EH (cell line): ENCODE measurements at places on chromosomes 16 and 17.

DNA sequence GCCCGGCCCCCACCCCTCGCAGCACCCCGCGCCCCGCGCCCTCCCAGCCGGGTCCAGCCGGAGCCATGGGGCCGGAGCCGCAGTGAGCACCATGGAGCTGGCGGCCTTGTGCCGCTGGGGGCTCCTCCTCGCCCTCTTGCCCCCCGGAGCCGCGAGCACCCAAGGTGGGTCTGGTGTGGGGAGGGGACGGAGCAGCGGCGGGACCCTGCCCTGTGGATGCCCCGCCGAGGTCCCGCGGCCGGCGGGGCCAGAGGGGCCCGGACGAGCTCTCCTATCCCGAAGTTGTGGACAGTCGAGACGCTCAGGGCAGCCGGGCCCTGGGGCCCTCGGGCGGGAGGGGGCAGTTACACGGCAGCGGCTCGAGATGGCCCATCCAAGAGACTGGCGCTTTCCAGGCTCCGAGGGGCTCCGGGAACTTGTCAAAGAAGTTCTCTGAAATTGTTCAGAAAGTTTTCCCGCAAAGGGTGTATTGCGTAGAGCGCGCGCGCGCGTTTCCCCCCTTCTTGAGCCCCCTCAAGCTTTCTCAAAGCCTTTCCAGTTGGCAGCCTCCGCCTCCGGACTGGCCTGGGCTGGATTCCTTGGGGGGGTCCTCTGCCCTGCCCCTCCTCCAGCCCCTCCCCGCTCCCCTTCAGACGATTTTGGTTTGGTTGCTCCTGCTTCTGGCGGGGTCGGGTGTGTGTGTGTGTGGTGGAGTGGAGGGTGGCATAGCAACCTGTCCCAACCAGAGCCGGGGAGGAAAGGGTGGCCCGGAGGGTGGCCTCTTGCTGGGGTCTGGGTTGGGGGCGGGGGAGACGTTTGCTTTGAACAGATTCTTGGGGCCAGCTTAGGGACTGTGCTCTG is 504 bp downstream of the ERBB2 start:
- DNase-seq: peak; percentile 32

DNA sequence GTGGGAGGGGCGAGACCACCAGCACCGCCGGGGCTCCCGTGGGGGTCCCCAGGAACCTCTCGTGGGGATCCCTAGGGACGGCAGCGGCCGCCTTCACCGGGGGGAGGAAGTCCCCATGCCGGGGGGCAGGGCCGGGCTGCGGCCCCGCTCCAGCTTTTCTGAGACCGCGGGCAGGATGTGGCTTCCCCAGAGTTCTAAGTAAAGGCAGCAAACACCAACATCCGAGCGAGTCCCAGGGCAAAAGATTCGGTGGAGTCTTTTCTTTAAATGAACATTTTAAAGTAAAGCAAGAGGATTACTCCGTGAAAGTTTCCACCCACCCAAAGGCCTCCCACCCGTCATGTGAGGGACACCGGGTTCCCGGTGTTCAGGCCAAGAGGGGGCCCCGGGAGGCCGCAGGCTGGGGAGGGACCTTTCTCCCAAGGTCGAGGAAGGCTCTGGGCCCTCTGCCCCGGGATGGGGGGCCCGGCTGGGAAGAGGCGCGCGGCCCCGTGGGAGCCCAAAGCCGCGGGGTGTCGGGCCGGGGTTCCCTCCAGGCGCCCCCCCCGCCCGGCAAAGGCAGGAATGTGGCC is 137.2 kb upstream of the RPH3AL start:
- peak; percentile 73 for DNase-seq

GRCh38 chr17:79646721-79647455 is 36.0 kb upstream of the RBFOX3 start:
- no peak for DNase-seq

- DNase-seq: no peak
These were observed 7.9 kb downstream of the TAF15 start for GRCh38 chr17:35817196-35817595.

DNA sequence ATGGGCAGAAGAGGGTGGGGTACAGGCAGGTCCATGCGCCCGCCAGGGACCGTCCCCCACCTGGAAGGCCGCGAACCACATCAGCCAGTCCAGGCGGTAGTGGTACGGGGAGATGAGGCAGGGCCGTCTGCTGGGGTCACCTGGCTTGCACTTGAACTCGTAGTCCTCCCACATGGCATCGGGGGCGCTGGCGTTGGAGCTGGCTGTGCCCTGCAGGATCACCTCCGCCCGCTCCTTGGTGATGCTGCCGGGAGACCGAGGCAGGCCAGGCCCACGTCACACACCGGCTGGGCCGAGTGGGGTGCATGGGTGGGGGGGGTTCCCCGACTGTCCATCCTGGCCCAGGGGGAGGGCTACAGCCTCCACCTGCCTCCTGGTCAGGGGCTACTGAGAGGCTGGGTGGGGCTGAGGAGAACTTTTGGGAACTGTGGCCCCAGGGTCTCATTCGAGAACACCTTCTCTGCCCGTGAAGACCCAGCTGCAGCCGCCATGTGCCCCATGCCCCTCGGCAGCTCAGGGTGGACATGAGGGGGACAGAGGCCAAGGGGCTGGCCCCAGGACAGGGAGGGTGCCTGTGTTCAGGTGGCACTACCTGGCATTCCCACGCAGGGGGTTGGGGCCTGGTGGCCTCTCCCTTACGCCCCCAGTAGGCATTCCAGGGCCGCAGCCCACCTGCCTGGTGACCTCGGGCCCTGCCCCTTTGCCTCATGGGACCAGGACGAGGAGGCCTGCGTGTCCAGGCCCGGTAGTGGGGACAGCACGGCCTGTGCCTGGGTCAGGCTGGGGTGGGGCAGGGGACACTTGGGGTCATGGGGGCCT is 69.5 kb upstream of the GNG13 start:
- DNase-seq: no peak

- no peak for DNase-seq
These were observed 15.0 kb upstream of the TAC4 start for GRCh38 chr17:49862781-49863331.

- no peak for DNase-seq
These were observed 3.1 kb upstream of the FAM117A start for GRCh38 chr17:49766918-49767530.

- no peak for DNase-seq
These were observed 223.9 kb downstream of the WWOX start for GRCh38 chr16:78323315-78323714.

DNA sequence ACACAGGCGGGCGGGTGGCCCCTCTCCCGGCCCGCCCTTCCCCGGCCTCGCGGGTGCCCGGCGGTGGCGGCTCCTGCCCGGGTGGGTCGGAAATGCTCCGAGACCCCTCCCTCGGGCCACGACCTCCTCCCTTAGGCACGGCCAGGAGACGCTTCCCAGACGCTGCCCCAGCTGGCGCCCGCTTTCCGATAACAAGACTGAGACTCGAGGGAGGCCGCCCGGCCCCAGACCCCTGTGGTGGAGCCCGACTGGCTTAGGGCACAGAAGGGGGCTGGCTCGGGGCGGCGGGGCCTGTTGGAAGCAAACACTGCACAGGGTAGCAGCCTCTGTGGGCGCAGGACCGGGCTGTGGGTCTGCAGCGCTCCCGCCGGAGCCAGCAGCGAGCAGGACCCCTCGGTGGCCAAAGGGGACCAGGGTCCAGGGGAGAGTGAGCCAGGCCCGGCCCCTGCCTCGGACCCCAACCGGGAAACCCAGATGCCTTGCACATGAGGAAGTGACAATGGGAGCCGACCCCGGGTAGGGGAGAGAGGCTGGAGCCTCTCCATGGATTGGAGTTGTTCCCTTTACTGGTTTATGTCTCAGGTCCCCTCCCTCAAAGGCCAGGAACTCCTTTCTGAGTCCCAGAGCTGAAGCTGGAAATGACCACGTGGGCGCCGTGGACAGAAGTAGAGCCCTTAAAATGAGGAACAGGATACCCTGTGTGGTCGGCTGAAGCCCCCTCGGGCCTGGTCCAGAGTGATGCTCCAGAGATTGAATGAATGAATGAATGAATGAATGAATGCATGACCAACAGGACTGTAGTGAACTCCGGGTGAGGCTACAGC is 19.8 kb upstream of the ADCY7 start:
- DNase-seq: no peak

GRCh38 chr17:43482103-43483012 is 1.4 kb upstream of the DHX8 start:
- no peak for DNase-seq

- no peak for DNase-seq
These were observed 81.7 kb upstream of the SDK2 start for GRCh38 chr17:73725794-73726515.

GRCh38 chr17:16363749-16364536 is 10.7 kb upstream of the CENPV start:
- DNase-seq: peak; percentile 73

DNA sequence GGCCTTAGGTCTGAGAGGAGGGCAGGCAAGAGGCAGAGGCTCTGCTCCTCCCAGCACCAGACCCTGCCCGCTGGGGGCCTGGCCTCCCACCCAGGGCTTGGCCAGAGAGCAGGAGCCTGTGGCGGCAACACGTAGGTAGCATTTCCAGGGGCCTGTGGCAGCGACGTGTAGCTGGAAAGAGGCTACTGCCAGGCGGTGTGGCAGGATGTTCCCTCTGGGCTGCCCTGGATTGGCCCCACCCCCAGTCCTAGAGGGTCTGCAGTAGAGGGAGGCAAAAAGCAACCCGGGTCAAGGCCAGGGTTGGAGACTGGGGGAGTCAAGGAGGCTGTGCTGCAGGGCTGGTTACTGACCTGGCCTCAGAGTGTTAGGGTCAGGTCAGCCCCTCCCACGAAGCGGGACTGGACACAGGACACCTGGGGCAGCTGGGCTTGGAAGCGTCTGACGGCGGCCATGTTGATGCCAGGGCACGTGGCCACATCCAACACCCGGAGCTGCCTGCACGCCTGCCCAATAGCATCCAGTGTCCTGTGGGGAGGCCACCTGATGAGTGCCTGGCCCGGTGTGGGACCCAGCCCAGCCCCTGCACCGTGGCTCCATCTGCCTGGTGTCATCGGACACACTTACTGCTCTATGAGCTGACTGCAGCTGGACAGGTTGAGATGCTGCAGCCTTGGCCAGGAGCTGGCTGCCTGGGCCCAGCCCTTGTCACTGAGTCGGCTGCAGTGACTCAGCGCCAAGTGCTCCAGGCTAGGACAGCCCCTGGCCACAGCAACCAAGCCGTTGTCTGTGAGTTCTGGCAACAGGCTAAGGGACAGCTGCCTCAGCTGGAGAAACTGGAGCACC is 8.5 kb downstream of the ELMO3 start:
- DNase-seq: peak; percentile 81

DNA sequence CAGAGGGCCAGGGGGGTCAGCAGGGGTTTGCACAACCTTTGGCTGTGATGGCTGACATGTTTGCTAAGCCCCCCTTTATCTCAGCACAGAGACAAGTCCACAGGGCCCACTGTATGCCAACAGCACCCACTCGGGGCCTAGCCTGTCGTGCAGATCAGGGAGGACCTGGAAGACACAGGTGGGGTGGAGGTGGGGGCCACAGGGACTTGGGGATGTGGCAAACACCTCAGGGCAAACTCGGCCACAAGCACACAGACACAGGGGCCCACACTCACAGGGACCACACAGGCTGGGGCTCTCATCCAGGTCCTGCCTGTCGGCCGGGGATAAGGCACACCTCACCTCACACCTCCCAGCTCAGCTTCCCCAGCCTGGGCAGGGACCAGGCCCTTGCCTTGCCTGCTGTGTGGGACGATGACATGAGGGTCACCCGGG is 87.9 kb downstream of the C16orf78 start:
- DNase-seq: no peak
